ENCODE measurements at places on chromosomes 1 and 21. TPM values are rescaled to one million over a fixed set of nuclear protein-coding genes. Genes with fewer than 3 reads are reported as not detected.

DNA sequence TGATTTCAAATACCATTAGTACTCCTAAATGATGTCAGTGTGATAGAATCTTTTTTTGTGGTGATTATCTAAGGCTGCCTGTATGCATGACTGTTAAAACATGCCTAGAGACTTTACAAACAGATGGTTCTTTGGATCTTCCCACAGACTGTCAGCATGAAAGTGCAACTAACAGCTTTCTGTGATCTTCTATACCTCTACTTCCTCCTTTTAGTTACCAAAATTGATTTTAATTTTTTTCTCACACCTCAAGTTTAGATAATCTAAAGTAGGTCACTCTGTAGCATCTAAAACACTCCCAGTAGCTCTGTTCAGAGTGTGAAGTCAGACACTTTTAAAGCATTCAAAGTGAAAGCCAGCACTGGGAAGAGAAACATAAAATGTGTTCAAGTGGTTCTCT is 534.5 kb downstream of the PTPRC start:
- no peak for DNase-seq

The ATP1A4 gene
- 8.3 TPM for total RNA-seq

The CLEC20A gene
- total RNA-seq, result 0.48 TPM

The SH2D5 gene
- total RNA-seq, result not detected

The PATJ gene
- 33.1 TPM for total RNA-seq

Data from urinary bladder (tissue), 4 donors.